ENCODE measurements at places on chromosomes 2 and 18.

- no peak for DNase-seq
These were observed 467.5 kb downstream of the FBXO15 start for GRCh38 chr18:73679941-73680712.

GRCh38 chr2:162938387-162938786 lies 99.8 kb upstream of the KCNH7 start:
- DNase-seq: no peak

DNA sequence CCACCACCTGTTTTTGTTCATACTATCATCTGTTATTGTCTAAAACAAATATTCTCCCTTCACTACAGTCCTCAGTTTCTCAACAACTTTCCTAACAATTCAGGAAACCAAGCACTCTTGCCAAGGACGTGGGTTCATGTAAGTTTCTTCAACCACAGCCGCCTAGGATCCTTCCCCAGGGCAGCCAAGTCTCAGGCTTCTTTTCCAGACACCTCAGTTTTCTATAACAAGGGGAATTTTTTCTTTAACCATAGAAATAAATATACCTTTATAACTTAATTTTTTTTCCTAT lies 39.4 kb upstream of the AGPS start:
- no peak for DNase-seq

DNA sequence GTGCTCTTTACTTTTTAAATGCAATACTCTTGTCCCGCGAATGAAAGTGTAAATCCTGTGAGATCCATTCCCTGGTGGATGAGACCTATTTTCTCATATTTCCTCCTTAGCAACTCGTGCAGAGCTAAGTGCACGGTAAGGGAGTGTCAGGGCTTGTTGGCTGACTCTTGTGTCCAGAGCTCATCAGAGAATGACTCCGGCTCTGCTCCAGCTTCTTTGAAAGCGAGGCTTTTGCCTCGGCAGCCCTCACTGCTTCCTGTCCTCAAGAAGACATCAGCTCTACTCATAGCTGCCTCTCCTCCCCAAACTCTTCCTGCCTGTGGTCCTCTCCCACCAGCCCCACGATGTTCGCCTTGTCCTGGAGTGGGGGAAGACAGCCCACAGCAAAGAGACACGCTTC lies 70.7 kb downstream of the LIPG start:
- DNase-seq: no peak

DNA sequence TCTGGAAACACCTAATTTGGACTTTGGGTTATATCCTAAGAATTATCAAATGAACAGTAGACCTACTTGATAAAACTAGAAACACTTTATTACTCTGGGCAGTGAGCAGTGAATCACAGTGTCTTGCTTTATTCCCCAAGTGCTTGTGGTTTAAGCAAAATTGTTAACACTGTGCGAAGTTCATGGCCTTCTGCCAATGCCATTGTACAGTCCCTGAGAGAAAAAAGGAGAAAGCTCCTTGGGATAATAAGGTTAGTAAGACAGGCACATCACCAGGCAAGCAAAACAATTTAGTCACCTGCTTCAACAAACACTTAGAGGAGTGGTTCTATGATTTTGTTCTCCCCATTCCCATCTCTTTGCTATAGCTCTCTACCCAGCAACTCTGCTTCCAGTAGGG lies 39.8 kb downstream of the ADCYAP1 start:
- DNase-seq: no peak

DNA sequence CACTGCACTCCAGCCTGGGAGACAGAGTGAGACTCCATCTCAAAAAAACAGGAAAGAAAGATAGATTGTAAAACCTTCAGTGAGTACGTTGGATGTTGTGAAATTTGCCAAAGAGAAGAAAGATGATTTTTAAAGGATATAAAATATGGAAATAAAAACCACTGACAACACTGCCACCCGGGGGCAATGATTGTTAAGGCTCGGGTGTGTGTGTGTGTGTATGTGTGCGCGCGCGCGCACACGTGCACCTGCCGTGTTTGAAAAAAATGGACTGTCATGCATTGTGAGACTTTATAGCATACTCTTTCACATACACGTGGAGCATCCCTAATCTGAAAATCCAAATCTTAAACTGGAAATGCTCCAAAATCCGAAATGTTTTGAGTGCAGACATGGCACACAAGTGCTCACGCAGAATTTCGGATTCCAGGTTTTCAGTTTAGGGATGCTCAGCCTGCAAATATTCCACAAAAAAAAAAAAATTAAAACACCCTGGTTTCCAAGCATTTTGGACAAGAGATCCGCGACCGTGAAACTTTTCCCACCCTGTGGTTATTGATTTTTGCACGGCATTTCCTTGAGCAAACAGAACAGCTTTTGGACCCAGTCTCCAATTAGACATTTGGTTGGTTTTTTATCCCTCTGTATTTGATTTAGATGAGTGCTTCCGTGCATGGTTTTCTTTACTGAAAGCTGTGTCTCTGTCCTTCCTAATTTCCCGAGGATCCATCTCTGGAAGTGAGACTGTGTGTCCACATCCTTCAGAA lies 269.2 kb downstream of the AGAP1 start:
- no peak for DNase-seq

DNA sequence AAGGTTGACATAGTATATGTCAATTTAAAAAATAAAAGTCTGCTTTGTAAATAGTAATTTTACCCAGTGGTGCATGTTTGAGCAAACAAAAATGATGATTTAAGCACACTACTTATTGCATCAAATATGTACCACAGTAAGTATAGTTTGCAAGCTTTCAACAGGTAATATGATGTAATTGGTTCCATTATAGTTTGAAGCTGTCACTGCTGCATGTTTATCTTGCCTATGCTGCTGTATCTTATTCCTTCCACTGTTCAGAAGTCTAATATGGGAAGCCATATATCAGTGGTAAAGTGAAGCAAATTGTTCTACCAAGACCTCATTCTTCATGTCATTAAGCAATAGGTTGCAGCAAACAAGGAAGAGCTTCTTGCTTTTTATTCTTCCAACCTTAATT lies 78.6 kb upstream of the CSRNP3 start:
- DNase-seq: no peak

Measured in D721Med (cell line).